ENCODE measurements at places on chromosomes 1 and 21.

DNA sequence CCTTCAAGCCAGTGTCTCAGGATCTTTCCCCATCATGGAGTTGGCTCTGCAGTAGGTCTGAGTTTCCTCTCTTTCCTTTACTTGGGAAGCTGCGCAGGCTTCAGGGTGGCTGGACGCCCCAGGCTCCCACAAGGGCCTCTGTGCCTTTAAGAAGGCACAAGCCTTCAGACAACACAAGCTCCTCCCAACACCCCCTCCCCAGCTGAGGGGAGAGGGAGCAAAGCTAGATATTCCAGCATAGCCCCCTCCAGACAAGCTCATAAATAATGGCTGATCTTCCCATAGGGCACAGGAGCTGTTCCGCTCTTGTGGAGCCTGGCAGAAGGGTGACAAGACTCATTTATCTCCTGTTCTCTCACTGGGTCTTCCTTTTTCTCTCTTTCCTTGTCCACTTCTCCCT is 27.9 kb upstream of the ATP2B4 start:
- DNase-seq, result no peak

DNA sequence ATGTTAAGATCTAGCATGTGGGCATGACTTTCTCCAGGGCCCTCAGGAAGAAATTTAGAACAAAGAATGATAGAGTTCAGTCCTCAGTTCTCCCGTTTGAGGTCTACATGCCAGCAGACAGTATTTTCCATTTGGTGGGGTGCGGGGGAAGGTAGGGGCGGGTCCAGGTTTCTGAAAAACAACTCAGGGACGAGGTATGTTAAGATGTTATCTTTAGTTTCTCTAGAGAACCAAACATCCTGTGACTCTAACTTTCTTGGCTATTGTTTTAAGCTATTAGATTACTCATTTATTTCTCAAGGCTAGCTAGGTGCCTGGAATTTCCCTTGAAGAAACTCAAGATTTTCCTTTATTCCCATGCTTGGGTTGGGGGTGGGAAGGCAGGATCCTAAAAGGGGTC is 42.3 kb upstream of the SYT14 start:
- no peak for DNase-seq

DNA sequence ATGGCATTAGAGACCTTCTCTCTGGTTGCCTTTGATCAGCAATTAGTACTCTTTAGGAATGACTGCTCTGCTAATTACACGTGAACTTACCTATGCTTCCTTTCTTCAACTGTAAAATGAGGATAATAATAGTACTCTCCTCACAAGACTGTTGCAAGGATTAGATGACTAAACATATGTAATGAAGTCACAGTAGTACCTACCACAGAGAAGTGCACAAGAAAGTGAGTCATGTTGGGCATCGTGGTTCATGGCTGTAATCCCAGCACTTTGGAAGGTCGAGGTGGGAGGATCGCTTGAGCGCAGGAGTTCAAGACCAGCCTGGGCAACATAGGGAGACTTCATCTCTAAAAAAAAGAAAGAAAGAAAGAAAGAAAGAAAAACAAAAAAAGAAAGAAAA is 68.1 kb upstream of the AK4 start:
- DNase-seq, result no peak

DNA sequence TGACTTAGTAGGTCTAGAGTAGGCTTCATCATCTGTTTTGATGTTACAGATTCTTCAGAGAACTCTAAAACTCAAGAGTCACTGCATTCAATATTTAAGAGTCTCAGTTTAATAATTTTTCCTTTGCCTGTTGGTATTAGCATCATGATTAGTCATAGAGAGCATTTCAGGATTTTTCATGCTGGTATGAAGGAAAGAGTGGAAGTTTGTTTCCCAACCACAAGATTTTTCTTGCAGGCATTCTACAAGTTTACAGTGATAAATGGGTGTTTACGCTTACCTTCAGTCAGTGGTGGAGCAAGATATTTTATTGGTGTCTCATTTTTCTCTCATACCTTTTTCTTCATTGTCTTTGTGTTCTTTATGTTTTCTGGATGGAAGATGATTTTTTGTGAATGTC is 58.4 kb upstream of the MYOCOS start:
- DNase-seq, result no peak

- no peak for DNase-seq
Measured at GRCh38 chr1:42847111-42847595, 740 bp downstream of the ZNF691 start.

GRCh38 chr1:241114699-241115233 is 242.2 kb downstream of the RGS7 start:
- no peak for DNase-seq

DNA sequence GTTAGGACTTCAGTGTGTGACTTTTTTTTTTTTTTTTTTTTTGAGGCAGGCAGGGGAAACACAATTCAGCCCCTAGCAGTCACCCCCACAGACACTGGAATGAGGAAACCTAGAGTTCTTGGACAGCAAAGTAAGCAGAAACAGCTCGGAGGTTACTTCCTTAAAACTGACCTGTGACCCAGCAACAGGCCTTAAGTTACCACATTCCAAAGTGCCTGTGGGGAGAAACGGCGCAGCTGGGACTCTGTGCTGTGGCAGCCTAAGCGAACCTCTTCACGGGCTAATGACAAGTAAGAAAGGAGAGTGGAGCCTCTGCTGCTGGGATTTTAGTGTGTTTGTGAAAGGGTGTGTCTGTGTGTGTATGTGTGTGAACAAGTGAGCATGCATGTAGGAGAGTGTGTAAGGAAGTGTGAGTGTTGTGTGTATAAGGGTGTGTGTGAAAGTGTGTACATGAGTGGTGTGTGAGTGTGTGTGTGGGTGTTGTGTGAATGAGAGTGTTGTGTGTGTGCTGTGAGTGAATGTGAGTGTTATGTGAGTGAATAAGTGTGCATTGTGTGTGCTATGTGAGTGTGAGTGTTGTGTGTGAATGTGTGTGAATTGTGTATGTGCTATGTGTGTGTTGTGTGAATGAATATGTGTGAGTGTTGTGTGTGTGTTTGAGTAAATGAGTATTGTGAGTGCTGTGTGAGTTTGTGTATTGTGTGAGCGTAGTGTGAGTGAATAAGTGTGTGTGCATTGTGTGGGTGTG is 180.8 kb downstream of the BRINP2 start:
- DNase-seq, result no peak

DNA sequence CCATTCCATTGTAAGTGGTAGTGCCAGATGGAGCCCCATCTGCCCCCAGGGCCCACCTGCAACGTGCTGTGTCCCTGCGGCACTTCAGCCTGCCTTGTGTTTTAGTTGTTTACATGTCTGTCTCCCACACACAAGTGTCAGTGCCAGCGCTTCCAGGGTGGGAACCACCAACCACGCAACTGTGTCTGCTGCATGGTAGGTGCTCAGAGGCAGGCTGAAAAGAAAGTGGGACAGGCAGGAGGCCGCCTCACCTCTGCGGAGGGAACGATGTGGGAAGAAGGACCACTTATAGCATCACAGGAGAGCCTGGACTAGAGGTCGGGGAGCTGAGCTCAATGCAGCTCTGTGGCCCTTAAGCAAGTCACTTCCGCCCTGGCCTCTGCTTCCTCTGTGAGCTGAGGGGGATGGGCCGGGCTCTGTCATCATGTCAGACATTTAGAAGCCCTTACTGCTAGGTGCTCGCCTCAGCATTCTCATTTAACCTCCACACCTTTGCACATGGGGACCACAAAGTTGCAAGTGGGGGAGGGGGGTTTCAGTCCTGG is 17.9 kb downstream of the SLC9A1 start:
- peak; percentile 62 for DNase-seq

- DNase-seq, result no peak
Measured at GRCh38 chr1:238346340-238346739, 455.6 kb upstream of the ZP4 start.

GRCh38 chr1:152699746-152700145 is 1.6 kb downstream of the LCE2A start:
- DNase-seq, result no peak

DNA sequence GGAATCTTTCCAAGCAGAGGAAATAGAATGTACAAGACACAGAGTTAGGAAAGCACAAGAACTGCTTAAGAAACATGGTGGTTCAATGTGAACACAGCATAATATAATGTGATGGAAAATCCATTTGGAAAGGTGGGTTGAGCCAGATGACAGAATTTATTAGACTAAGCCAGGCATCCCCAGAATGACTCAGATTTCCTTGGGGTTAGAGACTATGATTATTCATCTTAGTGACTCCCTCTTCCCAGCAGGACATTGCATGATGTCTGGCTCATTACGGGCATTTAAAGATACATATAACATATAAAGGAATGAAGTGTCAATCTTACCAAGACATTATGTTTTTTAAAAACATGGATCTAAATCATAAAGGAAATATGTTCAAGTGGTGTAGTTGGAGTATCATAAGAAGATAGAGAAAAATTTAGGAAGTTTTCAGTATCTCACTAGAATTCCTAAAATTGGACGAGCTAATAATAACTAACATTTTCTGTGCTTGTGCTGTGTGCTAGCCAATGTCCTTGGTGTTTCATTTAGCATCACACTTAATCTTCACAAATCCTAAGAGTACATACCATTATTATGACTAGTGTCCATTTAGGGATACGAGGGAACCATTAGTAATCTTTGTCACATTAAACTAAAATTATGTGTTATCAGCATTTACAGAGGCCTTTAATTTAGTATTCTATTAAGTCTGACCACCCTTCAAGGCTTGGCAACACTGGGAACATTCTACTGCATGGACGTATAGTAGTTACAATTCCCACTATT is 41.0 kb upstream of the ST6GALNAC5 start:
- no peak for DNase-seq

DNA sequence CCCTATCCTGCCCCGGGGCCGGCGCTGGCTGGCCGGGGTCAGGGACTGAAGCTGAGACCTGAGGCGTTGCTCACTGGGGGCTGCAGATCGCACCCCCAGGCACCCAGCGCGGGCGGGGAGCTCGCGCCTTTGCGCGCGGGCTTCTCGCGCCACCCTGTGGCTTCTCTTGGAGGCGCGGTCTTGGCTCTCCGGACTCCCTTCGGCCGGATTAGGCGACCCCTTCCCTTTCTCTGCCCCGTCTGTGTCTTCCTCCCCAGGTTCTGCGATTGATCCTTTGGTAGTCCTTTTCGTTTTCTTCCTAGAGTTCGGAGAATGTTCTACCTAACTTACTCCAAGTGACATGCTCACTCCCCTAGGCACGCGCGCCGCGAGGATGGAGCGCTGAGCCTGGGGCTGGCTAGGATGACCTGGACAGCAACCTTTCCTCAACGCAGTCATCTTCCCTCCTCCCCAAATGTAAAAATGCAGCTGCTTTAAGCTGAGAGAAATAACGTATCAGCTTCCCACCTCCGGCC is 495 bp upstream of the NTRK1 start:
- peak; percentile 31 for DNase-seq

DNA sequence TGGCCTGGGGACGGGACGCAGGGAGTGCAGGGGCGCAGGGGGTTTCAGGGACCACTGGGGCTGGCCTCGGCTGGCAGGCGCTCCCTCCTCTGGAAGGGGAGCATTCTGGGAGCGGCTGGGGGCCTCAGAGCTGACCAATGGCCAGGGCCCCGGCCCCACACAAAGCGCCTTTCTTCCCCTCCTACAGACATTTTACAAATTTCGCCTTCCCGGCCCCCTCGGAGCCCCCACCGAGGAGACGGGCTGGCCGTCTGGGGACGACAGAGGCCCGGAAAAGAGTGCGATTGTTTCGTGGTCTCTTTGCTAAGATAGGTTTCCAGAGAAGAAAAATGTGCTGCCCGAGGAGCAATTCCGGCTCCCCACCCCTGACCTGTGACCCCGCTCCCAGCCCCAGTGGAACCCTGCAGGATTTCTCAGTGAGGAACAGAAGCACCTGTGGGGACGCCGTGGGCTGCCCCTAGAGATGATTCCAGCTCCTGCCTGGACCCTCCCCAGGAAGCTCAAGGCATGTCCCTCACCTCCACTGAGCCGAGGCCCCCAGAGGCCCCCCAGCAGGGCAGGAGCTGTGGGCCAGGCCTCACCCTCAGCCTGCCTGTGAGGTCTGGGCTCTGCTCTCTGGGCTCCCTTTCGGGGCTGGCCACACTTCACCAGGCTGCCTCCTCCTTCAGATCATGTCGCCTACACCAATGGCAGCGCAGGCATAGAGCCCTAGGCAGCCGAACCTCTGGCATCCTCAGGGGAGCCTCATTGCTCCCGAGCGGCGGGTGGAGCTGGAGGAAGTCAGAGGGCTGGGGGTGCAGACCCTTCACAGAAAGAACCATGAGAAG is 15.0 kb upstream of the PLEKHG5 start:
- DNase-seq, result no peak

DNA sequence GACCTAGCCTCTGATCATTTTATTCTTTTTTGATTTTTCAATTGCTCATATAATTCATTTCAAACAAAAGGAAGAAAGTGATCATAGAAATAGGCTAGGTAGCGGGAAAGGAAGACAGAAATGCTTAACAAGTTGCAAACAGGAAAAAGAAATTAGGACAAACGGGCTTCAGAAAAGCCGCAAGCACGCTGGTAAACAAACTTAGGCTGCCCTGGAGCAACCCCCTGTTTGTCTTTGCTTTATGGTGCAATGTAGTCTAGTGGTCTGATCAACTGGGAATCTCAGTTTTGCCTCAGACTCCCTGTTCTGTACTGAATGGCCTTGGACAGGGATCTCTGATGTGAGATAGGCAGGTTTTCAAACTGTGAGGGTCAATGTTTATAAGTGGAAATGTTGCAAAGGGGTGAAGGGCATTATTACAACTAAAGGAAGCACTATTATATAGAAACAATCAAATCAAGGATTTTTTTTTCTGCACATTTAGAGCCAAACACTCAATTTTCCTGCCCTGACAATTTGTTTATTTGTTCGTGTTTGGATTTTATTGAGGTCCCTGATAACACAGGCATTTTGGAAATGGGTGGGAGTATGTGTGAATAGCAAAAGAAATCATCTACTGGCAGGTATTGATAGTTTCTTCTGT is 146.8 kb upstream of the NRIP1 start:
- DNase-seq, result no peak

DNA sequence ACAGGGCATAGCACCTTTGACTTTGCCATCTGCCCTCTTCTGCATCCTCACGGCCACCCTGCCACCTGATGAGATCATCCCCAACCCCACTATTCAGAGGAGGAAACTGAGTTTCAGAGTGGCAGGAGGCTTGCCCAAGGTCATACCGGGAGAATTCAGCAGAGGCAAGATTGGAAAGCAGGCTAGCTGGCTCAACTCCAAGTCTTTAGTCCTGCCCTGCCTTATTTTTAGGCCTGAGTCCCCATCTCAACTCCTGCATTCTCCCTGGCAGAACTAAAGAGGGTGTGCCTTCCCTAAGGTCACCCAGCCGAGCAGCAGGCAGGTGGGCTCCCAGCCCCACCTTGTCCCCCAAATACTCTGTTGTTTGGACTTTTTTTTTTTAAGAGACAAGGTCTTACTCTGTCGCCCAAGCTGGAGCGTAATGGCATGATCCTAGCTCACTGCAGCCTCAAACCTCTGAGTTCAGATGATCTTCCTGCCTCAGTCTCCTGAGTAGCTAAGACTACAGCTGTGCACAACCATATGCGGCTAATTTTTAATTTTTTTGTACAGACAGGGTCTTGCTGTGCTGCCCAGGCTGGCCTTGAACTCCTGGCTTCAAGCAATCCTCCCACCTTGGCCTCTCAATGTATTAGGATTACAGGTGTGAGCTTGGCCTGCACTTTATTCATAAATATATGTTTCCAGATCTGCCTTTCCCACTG is 13.8 kb upstream of the FGR start:
- DNase-seq, result no peak
